AG09319 (cell line): ENCODE measurements at places on chromosomes 2 and 18.

DNA sequence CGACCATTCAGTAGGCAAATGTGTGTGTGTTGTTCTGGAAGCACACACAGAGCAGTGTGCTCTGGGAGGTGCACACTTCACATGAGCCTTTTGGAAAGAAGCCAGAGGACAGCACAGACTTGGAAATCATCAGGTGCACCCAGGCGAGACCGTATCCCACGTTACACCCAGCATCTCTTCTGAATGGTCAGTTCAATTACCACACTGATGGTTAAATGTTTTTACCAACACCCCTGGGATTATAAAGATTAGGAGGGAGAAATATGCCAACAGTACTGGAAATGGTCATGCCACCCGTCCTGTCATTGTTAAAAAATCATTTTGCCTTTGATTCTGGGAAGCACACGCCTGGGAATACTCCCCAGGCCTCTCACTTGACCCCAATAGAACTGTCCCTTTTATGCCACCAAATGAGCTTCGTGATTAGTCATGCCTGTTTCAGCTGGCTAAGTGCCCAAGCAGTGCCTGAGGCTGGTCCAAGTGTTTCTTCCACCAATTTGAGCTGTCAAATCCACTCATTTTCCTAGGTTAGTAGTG lies 183.7 kb downstream of the NRP2 start:
- no peak for DNase-seq

DNA sequence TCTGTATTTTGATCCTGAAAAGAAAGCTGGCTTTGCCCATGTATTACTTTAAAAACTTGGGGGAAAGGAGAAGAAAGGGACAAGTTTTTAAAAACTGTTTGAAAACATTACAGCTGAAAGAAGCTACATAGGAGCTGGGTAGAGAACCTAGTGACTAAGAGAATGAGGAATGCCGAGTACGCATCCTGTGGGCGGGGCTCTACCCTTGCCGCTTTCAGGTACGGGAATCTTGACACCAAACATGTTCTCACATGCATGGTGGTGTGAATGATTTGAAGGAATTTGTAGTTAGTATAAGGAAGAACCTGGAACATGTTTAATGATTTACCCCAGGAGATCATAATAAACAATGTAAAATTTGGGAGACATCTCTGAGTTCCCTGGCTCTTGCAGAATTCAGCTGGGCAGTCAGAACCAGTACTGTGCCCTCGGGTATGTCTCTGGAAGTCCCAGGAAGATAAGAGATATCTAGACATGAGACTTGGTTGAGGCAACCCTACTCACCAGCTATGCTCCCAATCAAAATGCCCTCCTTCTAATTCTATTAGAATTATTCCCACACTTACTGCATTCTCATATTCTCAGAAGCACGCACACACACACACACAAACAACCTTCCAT lies 16.5 kb upstream of the TGFA start:
- no peak for DNase-seq

DNA sequence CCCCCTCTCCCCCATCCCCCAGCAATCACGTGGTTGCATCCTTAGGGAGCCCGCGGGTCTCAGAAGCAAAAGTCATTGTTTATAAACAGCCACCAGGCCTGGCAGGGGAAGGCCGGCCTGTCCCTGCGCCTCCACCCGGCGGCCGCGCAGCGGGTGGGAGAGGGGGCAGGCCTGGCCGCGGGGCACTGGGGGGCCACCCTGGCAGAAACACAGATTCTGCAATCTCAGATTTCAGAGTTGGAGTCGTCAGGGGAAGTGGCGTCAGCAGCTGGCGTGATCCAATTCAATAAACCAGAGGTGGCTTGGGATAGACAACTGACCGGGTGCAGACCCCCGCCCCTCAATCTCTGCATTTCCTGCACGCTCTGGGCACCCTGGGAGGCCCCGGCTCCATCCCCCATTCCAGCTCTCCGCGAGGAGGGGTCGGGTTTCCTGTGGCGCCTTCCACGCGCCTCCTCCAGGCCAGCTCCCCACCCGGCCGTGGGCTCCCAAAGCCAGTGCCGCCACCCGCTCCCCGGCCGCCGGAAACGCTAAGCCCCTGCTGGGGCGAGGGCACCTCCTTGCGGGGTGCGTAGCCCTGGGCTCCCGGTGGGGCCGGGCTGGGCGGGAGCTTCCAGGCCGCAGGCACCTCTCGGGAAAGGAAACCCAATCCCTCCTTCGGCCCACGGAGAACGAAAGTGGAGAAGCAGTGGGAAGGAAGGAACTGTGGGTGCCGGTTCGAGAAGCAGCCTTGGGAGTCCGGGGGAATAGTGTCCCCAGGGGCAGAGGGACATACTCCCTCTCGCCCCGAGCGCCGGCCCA lies 1.1 kb downstream of the BIN1 start:
- DNase-seq, result no peak

DNA sequence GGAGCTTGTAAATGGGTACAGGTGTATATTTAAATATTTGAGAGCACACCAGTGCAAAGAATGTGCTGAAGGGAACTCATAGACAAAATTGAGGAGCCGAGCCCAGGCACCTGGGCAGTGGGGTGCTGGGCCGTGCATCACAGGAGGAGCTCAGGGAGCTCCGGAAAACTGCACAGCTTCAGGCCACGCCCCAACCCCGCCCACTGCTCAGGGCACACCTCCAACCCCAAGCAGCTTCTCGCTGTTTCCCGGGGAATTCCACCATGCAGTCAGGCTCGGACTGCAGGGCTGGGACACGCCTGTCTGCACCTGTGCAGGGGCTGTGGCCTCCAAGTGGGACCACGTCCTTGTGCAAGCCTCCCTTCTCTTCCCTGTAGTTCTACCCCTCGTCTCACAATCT lies 243.0 kb downstream of the HDAC4 start:
- DNase-seq, result no peak

DNA sequence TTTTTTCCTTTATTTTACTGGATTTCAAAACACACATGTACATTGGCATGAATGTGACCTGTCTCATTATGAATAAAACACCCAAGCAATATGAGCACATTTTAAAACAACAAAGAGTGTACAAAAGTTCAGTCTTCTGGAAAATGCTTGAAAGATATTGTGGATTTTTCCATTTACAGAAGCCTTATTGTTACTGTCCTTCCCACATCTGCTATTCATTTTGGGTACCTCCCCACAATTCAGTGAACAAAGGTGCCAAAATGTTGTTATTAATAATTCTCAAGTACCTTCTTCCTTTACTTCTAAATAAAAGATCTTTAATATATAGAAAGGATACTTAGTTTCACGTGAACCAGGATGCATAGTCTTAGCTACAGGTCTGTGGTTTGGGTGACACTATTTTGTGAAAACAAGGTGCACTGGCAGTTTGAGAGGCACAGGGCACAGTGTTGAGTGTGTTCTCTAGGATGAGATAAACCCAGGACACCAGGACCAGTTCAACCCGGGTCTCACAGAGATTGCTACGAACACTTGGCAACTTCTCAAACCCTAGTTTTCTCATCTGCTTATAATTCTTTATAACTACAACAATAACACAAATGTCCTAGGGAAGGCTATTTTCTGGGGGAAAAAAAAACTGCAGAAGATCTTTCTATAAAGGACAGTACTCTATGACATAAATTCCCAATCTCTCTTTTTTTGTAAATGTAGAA lies 84.5 kb upstream of the GALNT5 start:
- DNase-seq, result no peak

- DNase-seq, result no peak
Measured at GRCh38 chr18:8536922-8537321, 72.3 kb upstream of the RAB12 start.

- DNase-seq, result no peak
Measured at GRCh38 chr2:164840458-164840929, 1.1 kb downstream of the COBLL1 start.

DNA sequence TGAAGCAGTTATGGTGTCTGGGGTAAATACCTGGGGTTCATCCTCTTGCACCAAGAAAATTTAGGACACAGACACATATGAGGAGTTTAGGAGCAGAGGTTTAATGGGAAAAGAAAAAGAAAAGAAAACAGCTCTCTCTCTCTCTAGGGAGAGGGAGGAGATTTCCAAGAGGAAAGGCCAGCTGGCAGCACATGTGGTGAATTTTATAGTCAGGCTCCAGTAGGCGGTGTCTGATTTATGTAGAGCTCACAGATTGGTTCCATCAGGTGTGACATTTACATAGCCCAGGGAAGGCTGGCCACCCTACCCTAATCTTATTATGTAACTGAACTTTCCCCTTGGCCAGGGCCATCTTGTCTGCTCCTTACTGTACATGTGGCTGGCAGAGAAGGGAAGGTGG lies 297.5 kb upstream of the RGPD4 start:
- no peak for DNase-seq

- DNase-seq, result no peak
Measured at GRCh38 chr2:39468579-39469451, 31.7 kb upstream of the MAP4K3 start.

DNA sequence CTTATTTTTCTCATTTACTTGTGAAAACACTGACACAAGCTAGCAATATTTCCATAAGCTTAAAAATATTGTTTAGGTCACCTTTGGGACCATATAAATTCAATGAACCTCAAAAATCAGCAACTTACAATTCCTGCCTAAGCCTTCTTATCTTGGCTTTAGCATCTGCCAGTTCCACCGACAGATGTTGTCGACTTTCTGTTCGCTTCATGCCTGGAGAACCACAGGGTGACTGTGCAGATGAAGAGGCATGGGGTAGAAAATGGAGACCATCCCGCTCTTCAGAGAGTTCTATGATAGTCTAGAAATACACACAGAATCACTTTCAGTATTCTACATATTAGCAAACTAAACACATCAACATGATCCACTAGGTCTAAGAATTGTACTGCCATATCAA lies 64.2 kb downstream of the CCDC88A start:
- DNase-seq, result no peak

GRCh38 chr2:232418466-232419244 lies 12.0 kb downstream of the ALPG start:
- no peak for DNase-seq

GRCh38 chr2:109033171-109033570 lies 44.2 kb upstream of the EDAR start:
- DNase-seq, result no peak

- DNase-seq, result no peak
Measured at GRCh38 chr18:48949606-48950535, 894 bp downstream of the SMAD7 start.

DNA sequence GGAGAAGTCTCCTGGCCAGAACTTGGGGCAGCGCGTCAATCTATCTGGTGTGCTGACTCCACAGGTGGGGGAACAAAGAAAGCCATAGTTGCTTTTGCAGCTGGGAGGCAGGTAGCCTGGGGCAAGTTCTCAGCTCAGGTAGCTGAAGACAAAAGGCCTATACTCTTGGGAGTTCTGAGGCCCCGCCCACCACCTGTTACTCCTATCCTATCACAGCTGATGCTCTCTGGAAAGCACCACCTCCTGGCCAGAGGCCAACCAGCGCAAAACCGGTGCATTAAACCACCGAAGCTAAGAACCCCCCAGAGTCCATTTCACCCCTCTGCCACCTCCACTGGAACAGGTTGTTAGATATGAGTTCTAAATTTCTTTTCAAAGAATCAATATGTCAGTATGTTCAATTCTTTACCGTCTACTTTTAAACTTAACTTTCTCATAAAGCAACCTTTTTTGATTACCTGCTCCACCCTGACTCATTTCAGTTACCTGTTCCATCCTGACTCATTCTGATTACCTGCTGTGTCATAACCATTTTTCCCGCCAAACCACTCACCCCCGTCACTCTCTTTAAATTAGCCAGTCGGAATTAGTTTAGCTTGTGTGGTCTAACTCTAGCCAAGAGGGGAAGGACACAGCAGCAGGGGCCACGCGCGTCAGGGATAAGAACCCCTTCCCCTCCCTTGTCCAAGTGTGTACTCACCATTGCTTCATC lies 43.4 kb downstream of the UPP2 start:
- DNase-seq, result no peak

DNA sequence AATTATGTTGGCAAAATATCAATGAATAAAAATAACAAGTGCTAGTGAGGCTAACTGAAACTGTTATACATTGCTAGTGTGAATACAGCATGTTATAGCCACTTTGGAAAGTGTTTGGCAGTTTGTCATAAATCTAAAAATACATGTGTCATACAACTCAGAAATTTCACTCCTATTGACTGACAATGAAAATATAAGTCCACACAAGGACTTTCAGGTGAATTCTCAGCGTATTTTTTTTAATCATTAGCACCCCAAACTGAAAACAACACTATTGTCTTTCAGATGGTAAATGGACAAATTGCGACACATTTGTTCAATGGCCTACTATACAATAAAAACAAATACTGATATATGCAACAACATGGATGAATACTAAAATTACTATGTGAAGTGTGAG lies 884.8 kb downstream of the TRIB2 start:
- DNase-seq, result no peak

- no peak for DNase-seq
Measured at GRCh38 chr2:27041752-27042151, 9.0 kb downstream of the TMEM214 start.

GRCh38 chr18:54086046-54086802 lies 138.2 kb downstream of the MBD2 start:
- DNase-seq, result no peak

- DNase-seq, result no peak
Measured at GRCh38 chr2:79831961-79832360, 319.1 kb downstream of the CTNNA2 start.

DNA sequence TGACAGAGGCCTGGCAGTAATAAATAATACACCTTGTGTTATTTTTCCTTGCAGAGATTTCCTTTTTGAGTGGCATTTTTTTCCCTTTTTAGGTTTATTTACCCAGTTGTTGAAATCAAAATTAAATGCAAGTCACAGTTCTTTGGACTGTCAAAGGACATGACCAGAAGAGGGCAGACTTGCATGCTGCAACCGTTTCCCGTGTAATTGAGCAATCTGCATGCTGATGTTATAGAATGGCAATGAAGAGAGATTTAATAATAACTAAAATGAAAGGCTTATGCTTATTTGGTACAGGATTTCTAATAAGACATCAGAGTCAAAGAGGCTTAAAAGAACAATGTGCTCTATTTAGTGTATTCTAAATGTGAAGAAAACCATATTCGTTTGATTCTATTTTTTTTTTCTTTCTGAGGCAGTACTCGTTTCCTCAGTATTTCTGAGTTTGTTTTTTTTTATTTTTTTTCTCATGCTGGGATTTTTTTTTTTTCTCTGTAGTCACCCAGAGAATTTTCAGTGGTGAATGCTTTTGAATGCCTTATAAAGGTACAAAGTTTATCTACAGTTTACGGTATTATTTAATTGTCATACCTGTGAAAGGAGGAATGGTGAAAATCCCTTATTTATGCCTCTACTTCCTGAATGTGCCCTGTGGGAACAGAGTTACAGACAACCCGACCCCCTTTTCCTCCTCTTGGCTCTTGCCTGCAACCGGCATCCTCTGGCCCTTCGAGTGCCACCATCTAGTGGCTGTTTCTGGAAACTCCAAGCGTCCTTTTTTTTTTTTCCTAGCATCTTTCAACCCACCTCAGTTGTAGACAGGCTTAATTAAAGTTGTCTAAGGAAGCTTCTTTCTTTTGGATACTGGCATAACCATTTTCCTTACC lies 368.5 kb downstream of the LRRTM1 start:
- peak; percentile 20 for DNase-seq
